AG08396 (cell line): ENCODE measurements at places on chromosomes 2 and 18.

- DNase-seq = no peak
Measured at GRCh38 chr2:40591774-40592173, 139.9 kb upstream of the SLC8A1 start.

DNA sequence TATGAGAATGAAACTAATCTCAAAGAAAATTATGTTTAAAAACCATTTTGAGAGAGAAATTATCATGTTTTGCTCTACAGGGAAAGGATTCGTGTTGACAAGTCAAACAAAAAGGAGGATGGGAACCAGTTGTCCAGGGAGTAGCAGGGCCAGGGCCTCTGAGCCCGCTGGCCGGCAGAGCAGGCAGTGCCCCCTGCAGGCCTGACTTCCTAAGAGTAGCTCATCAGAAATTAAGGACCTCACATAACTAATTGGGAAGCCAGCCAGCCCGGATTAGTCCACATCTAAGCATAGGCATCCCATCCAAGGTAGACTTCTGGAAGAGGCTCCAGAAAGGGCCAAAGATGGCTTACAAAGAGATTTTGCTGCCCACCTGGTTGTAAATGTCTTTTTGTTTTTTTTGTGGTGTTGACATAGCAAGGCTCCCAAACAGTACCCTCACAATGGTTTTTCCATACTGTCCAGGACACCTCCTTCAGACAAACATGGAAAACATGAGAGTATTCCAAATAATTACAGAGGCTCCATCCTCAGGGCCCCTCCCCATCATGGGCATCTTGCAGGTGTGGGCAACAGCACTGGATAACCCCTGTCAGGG, 241.2 kb upstream of the TANK start:
- peak; percentile 51 for DNase-seq

DNA sequence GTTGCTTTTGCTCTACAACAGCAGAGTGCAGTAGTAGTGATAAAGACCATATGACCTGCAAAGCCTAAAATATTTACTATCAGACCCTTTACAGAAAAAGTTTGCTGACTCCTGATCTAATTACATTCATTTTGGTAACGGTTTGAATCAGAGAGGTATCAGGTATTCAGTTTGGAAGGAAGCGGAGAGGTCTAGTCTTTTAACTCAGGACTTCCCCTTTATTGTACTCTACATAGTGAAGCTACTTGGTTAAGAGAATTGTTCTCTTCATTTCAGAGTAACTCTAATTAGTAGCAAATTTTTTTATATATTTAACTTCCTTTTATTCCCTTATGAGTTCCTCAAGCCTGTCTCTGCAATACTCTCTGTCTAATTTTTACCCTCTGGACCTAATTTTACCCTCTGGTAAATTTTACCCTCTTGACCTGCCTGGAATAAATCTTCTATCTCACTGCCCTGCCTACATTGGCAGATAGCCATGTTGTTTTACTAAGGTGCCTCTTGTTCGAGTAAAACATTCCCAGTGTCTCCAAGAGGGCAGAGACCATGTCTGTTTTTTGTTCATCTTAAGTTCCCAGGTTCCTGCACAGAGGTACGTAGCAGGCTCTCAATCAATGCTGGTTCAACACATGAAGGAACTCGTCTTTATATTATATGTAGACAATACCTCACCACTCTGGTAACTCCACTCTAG, 170.6 kb downstream of the DNAH6 start:
- no peak for DNase-seq

- DNase-seq = no peak
Measured at GRCh38 chr2:118834440-118834810, 13.0 kb downstream of the EN1 start.

DNA sequence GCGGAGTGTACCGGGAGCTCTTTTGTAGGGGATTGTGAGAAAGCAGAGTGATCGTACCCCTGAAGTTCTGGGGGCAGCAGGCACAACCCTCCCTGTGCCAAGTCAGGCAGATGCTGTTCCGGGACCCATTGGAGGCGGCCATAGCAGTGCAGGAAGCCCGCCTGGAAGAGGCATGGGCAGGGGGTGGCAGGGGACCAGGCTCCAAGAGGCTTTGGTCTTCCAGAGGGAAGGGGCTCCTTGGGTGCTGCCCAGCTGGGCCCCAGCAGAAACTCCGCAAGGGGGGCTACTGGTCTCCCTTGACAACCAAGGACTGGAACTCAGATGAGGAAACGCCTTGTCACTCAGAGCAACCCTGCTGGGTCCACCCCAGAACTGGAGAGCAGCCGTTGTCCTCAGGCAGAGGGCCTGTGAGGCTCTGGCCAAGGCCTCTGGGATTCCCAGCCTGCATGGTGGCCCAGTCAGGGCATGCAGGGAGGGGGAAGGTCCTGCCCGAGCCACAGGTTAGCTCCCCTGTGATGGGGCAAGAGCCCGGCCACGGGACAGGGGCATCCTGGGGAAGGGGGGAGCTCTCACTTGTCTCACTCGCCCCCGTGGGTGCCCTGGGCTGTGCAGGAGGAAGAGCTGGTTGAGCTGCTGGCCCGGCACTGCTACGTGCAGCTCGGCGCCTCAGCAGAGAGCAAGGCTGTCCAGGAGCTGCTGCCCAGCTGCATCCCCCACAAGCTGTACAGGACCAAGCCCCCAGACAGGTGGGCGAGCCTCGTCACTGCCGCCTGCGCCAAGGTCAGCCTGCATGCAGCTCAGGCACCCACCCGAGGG, 21.0 kb upstream of the GPR17 start:
- DNase-seq = no peak

- DNase-seq = no peak
Measured at GRCh38 chr2:239722760-239723470, 302.2 kb downstream of the NDUFA10 start.

DNA sequence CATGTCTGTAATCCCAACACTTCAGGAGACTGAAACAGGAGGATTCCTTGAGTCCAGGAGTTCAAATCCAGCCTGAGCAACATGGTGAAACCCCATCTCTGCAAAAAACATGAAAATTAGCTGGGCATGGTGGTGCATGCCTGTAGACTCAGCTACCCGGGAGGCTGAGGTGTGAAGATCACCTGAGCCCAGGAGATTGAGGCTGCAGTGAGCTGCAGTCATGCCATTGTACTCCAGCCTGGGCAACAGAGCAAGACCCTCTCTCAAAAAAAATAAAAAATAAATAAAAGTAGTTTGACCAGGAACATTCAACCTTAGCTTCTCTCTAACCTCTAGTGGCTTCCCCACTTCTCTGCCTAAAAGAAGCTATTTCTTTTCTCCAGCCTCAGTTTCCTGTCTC, 23.8 kb downstream of the SH3BP4 start:
- no peak for DNase-seq

DNA sequence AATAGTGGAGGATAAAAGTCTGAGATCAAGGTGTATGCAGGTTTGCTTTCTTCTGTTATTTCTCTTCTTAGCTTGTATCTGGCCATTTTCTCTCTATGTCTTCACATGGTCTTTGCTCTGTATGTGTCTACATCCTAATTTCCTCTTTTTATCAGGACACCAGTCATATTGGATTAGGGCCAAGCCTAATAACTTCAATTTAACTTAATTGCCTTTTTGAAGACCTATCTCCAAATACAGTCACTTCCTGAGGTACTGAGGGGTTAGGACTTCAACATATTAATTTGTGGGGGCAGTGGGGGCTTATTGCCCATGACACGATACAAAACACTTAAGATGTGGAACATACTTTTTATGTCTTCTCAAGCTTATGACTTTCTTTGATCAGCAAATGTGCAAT, 632.9 kb upstream of the CELF4 start:
- no peak for DNase-seq

DNA sequence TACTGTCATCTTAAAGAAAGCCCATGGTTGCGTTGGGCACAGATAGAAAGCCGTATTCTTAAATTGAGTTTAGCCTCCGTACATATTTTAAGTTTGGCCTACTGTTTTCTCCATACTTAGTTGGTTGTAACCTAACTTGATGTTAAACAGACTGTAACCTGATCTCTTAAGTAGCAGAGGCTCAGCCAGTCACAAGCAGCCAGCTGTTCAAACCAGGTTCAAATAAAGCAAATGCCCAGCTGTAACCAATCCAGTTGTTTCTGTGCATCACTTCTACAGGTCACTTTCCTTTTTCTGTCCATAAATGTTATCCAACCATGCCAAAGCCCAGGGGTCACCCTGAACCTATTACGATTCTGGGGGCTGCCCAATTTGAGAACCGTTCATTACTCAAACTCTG, 10.0 kb upstream of the THADA start:
- DNase-seq = no peak

DNA sequence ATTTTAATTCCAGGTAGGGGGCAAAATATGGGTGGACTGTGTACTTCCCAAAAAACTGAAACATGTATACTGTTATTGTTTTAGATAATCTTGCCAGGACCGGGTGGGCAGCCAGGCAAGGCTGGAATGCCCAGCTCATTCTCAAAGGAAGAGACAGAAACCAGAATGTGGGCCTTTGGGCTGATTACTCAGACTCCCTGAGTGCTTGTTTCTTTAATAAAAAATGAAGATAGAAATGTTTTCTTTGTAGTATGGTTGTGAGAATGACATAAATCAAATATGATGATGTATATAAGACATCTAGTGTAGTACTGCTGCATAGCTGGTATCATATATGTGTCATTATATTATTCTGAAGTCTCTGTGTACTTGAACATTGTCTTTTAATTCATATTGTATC, 231.6 kb upstream of the NT5C1B start:
- DNase-seq = no peak

DNA sequence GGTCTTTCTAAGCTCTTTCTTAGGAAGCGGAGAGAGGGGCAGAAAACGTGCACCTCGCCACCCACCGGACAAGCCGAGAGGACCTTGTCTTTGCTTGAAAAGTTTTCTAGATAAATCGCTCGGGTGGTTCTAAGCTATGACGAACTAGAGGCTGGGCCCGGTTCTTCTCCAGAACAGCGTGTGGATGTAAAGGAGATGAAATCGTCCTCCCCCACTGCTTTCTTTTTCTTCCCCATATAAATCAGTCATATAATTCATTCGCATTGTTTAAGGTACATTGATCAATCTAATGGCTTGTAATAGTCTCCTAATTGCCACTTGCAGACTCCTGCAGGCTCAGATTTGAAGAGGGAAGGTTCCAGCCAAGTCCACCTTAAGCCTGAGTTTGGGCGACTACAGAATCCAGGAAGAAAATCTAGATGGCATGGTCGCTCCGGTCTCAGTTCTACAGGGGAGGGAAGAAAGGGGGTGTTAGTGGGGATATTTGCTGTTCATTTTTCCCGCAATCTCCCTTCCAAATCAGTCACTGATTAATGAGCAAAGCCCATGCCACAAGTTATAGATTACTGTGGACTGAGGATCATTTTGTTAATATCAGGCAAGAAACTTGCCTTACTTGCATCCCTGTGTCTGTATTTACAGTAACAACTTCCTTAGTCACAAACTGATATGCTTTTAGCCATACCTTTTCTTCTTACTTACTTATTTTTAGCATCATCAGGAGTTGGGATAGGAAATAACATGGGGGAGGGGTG, 5.6 kb upstream of the SP9 start:
- no peak for DNase-seq

GRCh38 chr2:2561346-2562095, 230.4 kb upstream of the MYT1L start:
- DNase-seq = no peak

GRCh38 chr18:3397031-3397750, 52.8 kb upstream of the TGIF1 start:
- DNase-seq = no peak

- DNase-seq = no peak
Measured at GRCh38 chr2:176885001-176885643, 327.5 kb upstream of the HNRNPA3 start.

DNA sequence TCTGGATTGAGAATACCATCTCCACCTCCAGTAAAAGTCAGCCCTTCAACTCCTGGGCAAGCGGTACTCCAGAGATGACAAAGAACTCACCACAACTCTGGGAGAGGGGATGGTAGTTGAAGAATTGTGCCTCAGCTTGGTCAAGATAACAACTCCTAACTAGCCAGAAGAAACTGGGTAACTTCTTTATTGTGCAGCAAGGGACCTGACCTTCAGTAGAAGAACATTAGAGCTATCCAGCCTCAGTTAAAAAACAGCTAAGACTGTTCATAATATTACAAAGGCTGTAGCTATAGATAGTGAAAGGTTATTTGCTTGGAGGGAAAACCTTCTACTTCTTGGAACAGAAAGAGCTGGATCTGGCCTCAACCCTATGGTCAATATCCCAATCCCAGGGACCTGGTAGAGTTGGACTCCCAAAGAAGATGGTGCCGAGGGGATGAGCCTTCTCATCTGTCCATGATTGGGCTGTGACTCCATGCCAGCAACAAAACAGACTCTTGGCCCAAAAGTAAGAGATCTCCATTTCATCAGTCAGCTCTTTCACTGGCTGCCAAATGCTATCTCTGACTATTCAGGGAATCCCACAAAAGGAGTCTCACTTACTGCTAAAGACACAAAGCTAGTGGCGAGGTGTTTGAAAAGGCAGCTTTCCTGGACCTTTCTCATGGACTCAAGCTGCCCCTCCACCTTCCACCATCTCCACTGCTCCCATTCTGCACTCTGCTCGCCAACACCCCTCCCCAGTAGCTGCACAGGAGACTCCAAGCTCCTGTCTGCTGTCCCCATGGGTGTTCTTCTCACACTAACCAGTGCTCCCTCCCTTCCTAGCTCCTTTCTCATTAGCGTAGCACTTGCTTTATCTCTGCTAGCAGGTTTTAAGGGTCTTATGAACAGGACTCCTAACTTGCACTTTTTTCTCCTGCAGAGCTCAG, 145.8 kb downstream of the CAPN13 start:
- DNase-seq = no peak

DNA sequence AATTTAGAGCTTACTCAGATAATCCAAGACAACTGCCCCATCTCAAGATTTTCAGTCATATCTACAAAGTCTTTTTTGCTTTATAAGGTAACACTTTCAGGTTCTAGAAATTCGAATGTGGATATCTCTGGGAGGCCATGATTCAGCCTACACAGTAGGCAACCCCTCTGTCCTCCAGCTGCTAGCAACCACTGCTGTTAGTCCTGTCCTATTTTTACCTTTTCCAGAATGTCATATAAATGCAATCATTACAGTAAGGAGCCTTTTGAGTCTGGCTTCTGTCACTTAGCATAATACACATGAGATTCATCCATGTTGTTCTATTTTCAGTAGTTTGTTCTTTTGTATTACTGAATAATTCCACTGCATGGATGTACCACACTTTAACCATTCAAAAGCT, 28.5 kb upstream of the MARCHF7 start:
- DNase-seq = no peak

- DNase-seq = no peak
Measured at GRCh38 chr2:176566961-176567360, 297.7 kb downstream of the MTX2 start.

DNA sequence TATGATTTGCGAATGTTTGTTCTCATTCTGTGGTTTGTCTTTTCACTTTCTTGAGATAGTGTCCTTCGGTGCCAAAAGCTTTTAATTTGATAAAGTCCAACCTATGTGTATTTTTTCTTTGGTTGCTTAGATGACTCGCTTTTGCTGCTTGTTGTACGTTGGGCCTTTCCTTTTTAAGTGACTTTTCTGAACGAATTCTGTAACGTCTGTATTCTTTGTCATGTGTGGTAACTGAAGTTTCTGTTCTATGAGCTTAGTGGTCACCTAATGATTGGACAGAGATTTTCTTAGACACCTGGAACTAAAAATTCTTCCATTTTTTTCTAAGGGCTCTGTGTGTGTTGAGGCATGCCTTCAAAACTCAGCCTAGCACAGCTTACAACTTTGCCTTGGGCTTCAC, 19.6 kb upstream of the PROKR1 start:
- DNase-seq = no peak

- no peak for DNase-seq
Measured at GRCh38 chr2:115234737-115235136, 792.3 kb downstream of the DPP10 start.
